C1 segment of cervical spinal cord (tissue), 14 donors: ENCODE measurements at places on chromosomes 4 and X.

DNA sequence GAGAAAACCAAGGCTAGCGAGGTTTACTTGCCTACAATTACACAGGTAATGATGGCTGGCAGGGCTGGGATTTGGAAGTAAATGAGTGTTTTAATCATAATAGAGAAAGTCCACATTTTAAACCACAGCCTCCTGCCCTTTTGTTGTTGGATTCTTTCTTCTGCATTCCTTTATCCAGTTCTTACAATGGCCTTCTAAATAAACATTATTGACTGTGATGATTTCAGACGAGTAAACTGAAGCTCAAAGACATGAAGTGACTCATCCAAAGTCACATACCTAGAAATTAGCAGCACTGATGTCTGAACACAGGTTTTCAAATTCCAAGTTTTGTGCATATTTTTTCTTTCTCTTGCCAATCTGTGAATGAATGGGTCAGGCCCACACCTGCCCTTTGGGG lies 51.2 kb upstream of the C1QTNF7 start:
- no peak for DNase-seq

DNA sequence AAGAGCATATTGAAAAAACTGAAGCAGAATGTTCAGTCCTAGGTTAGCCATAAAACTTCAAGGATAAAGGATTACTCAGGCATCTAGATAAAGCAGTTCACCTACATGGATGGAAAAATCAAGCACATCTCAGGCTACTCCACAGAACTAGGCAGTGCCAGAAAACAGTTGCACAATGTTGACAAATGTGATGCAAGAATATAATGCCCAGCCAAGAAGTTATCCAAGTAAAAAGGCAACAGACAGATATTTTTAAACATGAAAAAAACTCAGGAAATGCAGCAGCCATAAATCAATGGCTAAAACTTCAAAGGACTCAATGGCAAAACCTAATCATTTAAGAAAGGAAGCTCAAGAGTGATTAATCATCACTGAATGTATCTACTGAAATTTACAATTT lies 456.0 kb upstream of the FAM241A start:
- DNase-seq: no peak

DNA sequence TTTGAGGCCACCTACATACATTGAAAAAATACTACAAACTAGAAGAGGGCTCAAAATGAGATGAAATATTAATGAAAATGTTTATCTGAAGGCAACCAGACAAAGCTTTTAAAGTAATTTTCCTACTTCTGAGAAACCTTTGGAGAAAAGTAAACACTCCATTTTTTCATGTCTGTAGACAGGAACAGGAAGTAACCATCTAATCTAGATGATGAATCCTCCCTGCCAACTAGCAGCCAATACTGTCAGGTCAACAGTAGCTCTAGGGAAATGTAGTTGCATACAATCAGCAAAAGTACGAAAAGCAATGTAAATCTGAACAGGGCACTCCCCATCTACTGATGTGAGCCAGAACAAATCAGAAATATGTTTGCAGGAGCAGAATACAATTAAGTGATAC lies 49.0 kb downstream of the AMMECR1 start:
- DNase-seq: no peak

DNA sequence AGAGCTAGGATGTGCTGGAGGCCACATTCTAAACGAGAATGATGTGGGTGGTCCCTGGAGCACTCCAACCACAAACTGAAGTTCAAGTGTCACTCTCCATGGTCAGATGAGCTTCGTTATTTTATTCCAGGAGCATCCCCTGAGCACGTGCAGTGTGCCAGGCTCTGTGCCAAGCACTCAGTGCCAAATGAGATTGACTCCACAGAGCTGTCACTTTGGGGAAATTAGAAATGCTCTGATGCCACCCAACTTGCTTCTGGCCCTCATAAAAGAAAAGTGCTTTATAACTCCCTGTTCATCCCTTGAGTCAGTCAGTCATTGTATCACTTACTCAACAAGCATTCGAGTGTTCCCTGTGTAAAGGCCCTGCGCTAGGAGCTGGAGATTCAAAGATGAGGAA lies 91.2 kb downstream of the RTL5 start:
- DNase-seq: no peak

DNA sequence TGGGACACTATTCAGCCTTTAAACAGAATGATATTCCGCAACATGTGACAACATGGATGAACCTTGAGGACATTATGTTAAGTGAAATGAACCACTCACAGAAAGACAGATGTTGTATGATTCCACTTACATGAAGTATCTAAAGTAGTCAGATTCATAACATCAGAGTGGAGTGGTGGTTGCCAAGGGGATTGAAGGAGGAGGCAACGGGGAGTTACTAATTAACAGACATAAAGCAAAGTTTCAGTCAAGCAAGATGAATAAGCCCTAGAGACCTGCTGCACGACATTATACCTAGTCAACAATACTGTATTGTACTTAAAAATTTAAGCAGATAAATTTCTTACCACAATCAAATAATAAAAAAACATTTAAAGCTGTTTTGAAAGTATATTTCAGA lies 105.0 kb upstream of the NR0B1 start:
- no peak for DNase-seq

- DNase-seq: no peak
Measured at GRCh38 chr4:179605196-179605595, 2163.0 kb upstream of the AGA start.

- DNase-seq: no peak
Measured at GRCh38 chr4:10158333-10158942, 41.8 kb upstream of the WDR1 start.

DNA sequence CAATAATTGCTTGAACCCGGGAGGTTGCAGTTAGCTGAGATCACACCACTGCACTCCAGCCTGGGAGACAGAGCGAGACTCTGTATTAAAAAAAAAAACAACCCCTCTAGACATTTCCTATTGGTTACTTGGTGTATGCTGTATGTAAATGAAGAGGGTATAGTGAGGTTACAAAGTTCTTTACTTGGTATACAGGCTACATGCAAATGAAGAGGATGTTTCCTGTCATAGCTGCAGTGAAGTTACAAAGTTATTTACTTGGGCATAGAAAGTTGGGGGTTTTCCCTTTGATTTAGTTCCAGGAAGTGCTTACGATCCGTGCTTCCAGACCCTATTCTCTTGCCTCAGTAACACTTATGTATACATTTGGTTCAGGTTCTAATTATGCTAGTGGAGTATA lies 38.4 kb upstream of the CLNK start:
- no peak for DNase-seq

- DNase-seq: no peak
Measured at GRCh38 chr4:90602726-90603125, 475.5 kb downstream of the CCSER1 start.

DNA sequence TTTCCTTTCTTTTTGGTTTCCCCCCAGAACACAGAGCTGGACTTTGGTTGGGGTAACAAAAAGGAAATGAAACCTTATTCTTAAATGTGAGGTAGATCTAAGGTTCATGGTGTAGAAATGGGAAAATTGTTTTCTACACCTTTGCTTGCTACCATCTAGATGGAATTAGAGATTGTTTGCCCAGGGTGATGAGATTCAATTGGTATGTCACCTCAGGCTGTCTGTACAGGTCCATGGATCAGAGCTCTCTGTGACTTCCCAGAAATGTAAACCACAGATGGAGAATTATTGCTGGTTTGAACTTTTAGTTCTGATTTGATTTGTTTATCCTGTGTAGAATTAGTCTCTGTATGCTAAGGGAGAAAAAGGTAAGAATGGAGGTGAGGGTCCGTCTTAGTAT lies 146.7 kb downstream of the PCDH7 start:
- no peak for DNase-seq

GRCh38 chr4:57156242-57156990 lies 46.2 kb upstream of the IGFBP7 start:
- DNase-seq: no peak

- DNase-seq: no peak
Measured at GRCh38 chrX:25858273-25858880, 279.8 kb upstream of the MAGEB18 start.

DNA sequence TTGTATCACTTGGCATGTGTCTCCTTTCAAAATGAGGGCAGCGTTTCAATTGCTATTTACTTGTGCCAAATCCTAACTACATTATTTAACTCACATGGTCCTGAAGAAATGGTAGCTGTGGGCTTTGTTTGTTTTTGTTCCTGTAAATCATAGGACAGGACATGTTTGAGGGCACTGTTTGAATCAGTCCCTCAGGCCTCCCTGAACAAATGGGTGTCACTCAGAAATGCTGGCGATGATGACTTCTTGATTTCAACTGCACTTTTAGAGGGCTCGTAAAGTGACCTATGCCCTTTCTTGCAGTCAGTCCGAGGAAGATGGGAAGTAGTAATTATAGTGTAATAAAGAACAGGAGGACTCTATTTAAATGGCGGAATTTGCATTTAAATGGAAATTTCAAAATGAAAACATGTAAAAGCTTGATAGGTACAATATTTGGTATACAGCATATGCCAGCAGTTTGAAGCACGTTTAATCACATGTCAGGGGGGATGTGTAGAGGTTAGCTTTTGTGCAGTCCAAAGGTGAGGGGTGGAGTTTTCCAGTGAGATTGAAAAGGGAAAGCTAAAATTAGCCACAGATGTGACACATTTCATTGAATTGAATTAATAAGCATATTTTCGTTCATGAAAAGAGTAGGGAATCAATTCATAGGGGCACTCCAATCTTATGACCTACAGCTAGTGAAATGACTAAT lies 1958.7 kb upstream of the IGFBP7 start:
- DNase-seq: no peak

DNA sequence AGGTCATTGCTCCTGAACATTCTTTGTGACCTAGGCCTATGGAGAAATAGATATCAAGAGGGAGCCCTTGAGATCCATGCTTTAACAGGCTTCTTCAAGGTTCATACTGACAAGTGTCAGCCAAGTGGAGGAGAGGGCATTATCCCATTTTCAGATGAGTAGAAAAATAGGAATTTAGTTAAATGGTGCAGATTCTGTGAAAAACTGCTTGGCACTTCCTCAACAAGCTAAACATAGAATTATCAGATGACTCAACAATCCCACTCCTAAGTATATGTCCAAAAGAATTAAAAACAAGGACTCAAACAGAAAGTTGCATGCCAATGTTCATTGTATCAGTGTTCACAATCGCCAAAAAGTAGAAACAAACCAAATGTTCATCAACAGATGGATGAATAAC lies 43.8 kb upstream of the KCNIP4 start:
- DNase-seq: no peak

GRCh38 chr4:98484031-98484430 lies 174.4 kb downstream of the TSPAN5 start:
- no peak for DNase-seq

GRCh38 chrX:56764975-56765791 lies 36.1 kb downstream of the NBDY start:
- DNase-seq: no peak

GRCh38 chr4:174420316-174420715 lies 102.0 kb downstream of the HPGD start:
- DNase-seq: no peak

DNA sequence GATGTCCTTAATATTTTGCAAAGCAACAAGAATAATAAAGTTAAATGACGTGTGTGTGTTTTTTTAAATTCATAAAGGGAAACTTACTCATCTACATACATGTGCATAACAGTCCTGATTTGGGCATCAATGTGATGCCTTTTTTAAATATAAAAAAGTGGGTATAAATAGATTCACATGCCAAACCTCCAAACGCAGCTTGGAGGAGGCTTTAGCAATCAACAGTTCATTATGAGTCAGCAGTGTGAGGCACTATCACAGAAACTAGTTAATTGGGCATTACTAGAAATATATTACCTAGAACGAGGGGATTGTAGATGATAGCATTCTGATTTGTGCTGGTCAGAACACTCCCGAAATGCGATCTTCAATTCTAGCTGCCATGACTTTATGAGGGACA lies 115.1 kb downstream of the HS6ST2 start:
- no peak for DNase-seq

DNA sequence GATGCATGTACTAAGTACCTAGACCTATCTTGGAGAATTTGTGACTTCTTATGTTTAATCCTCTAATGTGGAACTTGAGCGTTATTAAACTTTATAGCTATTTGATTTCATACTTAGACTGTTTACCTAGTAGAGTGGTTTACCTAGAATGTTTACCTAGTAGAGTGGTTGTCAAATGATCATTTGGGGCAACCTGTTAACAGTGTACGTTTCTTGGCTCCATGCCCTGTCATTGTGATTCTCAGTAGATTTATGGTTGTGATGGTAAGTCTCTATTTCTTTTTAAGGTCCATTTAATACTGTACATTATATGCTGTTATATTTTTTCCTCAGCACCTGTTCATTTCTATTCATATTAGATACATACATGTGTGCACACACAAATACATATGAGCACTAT lies 233.0 kb upstream of the MAD2L1 start:
- no peak for DNase-seq

DNA sequence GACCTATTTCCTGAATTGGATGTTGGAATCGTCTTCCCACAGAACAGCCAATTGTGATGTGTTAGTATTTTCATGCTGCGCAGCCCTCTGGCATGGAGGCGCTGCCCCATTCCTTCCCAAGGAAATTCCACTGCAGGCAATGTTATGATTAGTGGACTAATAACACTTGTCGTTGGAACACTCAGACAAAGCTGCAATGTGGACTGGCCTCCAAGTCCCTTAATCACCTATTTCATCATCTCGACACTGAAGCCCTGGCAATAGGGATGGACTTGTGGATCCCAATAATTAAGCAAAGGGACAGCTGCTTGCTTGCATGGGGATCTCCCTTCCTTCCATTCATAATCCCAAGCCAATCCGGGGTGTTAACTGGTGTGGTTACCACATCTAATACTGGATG lies 78.8 kb upstream of the PLAC1 start:
- DNase-seq: no peak

GRCh38 chr4:141560056-141560455 lies 76.3 kb upstream of the IL15 start:
- no peak for DNase-seq

DNA sequence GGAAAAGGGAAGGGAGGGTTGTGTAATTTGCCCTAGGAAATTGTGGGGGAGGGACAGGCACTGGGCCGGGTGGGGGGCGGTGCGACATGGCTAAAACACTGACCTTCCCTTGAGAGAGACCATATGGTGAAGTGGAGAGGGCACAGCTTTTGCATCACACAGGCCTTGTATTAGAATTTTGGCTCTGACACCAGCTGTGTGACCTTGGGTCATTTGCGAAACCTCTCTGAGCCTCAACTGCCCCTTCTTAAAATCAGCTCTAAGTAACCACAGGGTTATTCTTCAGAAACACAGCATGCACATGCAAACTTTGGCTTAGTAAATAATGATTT lies 25.8 kb downstream of the PDGFRA start:
- no peak for DNase-seq

GRCh38 chrX:77346859-77347258 lies 100.3 kb upstream of the FGF16 start:
- DNase-seq: no peak
